Endothelial cell of umbilical vein (primary cell): ENCODE measurements at places on chromosomes 3 and 15. TPM values are rescaled to one million over a fixed set of nuclear protein-coding genes. Genes with fewer than 3 reads are reported as not detected.

- no peak for DNase-seq
Measured at GRCh38 chr3:26591926-26592325, 30.6 kb upstream of the LRRC3B start.

GRCh38 chr3:25576831-25577454 is 87.8 kb downstream of the TOP2B start:
- DNase-seq: no peak

The GOLGA6L7 gene
- not detected in 2 replicates for total RNA-seq

The PTPRG gene
- 37.5 and 39.1 TPM in 2 replicates for total RNA-seq

The CPNE9 gene
- total RNA-seq: not detected in 2 replicates
